ENCODE measurements at places on chromosomes 7 and 10.

DNA sequence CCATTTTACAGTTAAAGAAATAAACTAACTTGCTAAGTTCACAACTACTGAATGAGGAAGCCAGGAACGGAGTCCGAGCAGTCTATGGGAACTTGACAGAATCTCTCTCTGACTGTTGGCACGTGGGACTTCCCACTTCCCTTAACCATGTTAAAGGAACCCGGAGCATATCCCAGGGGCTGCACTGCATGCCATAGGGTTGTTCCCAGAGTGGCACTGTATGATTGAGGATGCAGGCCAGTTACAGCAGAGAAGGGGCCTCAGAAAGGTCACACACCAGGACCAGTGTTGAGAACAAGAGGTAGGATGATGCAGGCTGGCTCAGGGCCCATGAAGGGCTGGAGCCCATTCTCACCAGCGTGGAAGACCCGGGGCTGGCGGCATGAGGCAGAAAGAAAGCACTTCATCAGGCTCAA, 201.8 kb downstream of the NSUN6 start:
- no peak for DNase-seq

GRCh38 chr7:31116615-31117014, 64.5 kb downstream of the ADCYAP1R1 start:
- DNase-seq: no peak

DNA sequence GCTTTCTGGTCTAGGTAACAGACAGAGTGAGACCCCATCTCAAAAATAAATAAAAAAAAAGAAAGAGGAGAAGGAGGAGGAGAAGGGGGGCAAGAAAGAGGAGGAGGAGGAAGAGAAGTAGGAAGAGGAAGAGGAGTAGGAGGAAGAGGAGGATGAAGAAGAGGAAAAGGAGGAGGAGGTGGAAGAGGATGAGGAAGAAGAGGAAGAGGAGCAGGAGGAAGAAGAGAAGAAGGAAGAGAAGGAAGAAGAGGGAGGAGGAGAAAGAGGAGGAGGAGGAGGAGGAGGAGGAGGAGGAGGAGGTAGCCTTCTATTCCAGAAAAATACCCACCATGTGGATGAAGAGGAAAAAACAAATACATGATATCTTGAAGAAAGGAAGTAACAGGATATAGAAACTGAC, 172.1 kb downstream of the FRMD4A start:
- DNase-seq: no peak

GRCh38 chr7:83130191-83130590, 32.5 kb downstream of the PCLO start:
- DNase-seq: no peak

DNA sequence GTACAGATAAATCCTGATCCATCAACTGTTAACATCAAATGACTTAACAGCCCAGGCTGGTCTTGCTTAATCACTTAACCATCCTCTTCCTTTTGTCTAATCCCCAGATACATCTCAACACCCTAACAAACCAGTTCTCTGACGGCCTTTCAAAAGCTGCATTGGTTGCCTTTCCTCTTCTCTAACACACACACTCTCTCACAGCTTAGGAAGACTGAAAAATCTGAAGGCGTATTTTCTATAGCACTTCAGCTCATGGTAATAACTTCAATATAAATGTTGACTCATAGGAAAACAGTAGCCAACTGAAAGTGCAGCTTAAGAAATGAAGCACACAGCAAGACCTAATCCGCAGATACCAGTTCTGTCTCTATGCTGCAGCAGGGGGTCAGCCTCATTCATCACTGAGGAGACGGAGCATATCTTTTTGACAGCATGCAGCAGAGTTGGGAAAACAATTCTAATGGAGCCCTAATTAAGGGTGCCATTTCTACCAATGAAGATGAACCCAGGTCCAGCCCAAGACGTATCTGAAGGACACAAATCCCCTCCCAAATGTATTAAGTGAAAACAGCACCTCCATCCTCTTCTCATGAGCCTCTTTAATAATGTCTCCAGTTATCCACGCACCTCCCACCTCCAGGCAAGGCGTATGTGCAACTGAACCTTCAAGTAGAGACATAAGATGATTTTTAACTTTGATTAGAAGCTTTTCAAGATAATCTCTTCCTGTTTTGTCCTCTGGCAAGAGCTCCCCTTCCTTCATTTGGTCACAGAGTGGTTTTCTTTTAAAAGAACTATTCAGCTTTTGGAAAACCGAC, 211.7 kb upstream of the NFE2L3 start:
- DNase-seq: no peak

Measured in glutamatergic neuron (in vitro differentiated cells).